Forelimb muscle (tissue), 1 donor: ENCODE measurements at places on chromosomes 16 and 17.
A peak's percentile ranks its signal among the peaks of the same experiment; 100 is the strongest.

DNA sequence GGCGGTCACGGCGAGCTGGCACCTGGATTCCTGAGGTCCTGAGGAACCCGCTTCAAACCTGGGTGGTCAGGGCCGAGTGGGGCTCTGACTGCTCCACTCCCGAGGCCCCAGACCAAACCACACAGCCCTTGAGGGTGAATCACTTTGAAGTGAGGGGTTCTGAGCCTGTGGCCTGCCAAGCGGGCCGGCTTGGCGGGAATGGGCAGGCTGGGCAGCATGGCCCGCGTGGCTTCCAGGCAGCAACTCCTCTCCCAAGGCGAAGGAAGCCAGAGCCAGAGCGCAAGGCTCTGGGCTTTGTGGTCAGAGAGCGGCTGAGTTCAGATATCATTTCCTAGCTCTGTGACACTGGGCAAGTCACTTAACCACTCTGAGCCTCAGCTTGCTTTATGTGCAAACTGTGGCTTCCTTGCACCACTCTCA lies 42.7 kb downstream of the CMIP start:
- no peak for DNase-seq

GRCh38 chr16:54280751-54281150 lies 5.8 kb downstream of the IRX3 start:
- DNase-seq: no peak

DNA sequence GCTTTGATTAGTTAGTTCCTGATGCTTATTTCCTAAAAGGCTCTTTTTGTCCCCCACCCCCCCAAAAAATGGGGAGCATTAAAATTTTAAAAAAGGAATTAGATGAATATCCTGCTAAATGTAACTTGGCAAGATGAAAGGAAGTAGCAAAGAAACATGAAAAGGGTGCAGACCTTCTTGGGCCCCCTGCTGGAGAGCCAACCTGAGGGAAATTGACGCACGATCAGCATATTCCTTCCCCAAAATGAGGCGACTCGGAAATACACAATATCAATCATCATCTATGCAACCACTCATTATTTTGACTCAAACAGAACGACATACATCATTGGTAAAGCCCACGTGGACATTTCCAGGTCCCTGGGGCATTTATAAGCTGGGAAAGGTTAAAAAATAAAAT lies 59.7 kb downstream of the GRIN2A start:
- no peak for DNase-seq

- DNase-seq: no peak
Observed at GRCh38 chr17:64196601-64197000, 66.5 kb downstream of the TEX2 start.

DNA sequence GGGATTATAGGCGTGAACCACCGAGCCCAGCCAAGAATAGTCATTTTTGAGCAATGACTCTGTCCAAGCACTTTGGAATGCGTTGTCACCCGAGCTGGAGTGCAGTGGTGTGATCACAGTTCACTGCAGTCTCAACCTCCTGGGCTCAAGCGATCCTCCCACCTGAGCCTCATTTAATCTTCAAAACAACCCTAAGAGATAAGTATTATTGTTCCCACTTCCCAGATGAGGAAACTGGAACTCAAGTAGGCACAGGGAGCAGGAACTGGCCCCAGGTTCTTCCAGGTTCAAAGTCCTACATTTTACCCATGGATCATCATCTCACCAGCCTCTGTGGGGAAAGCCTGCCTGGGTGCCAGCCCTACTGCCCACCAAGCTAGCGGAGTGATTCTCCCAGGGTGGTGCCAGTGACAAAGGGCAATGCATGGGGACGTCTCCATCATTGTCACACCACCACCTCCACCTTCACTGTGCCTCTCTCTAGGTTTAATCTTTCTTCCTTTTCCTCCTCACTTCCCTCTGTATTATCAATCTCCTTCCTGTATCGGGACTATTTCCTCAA lies 11.3 kb upstream of the RNF157 start:
- DNase-seq: no peak

GRCh38 chr17:36629252-36629847 lies 28.0 kb downstream of the MRM1 start:
- DNase-seq: peak; percentile 19

GRCh38 chr16:86446279-86446678 lies 64.0 kb upstream of the FOXF1 start:
- no peak for DNase-seq

DNA sequence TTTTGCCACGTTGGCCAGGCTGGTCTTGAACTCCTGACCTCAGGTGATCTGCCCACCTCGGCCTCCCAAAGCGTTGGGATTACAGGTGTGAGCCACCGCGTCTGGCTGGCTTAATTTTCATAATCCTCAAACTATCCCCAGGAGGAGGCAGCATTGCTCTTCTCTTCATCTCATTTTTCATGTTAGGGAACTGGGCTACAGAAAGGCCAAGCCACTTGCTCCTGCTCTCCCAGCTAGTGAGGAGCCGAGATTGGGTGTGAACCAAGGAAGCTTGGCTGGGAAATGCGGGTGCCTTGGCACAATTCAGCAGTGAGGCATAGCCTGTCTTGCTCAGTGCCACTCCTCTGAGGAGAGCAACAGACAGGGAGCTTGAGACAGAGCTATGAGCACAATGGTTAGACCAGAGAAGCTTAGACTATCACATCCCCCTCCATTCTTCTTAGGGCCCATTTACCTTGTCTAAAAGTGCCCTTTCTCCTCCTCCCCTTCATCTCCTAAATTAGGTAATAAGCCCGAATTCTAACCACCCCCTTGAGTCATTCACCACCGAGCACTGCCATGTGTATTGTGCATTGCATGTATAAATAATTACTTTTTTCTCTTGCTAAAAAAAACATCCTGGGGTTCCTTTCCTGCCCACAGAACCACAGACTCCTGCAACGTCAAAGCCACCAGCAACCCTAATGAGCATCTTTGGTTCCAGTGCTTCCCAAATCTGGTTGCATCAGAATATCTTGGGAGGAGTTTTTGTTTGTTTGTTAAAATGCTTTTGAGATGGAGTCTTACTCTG lies 20.0 kb upstream of the KIF19 start:
- DNase-seq: no peak

GRCh38 chr16:1097800-1098199 lies 1.8 kb upstream of the C1QTNF8 start:
- DNase-seq: no peak

- DNase-seq: no peak
Observed at GRCh38 chr16:2912330-2913199, 834 bp downstream of the FLYWCH1 start.

DNA sequence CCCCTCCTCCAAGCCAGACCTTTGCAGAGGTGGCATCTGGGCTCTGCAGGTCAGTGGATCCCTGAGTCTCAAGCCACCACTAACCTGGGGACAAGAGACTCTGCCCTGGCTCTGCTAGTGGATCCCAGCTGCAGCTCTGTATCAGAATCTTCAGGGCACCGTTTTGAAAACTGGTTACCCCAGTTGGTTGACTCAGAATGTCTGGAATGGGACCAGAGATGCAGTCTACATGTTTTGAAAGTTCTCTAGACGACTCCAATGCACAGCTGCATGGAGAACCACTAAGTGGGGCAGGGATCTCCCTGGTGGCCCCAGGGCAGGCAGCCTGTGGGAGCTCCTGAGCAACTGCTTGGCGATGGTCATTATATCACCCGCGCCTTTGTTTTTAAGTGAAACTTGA lies 34.1 kb upstream of the ADORA2B start:
- no peak for DNase-seq

DNA sequence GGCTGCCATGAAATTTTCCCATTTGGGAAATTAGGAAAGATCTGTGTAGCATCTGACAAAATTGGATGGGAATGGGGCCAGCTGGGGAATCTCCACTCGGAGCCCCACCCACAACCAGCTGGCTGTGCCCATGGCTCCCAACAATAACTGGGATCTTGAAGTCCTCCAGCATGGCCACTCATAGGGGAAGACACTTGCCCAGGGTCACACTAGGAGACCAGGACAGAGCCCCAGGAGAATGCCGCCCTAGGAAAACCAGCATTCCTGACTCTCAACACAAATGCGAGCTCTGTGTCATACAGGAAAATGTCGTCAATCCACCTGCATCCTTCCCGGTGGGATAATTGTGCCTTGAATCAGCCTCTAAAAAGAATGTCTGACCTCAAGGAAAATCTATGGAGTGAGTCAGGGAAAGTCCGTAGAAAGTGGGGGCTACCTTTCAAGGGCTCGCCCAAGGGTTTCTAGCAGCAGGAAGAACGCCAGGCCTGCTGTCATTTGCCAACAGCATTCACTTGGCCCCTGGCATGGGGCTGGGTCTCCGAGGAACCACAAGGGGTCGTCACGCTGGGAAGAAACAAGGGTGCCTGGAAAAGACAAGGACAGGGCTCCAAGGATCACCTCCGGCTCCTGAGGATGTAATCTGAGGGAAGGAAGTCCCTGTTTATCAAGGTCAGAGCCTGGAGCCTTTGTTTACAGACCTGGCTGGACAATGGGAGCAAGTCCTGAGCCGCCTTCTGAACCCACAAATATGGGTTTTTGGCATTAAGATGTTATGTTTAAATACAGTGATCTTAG lies 15.9 kb downstream of the CDH5 start:
- DNase-seq: no peak

GRCh38 chr17:39611401-39612112 lies 3.8 kb upstream of the NEUROD2 start:
- DNase-seq: no peak

DNA sequence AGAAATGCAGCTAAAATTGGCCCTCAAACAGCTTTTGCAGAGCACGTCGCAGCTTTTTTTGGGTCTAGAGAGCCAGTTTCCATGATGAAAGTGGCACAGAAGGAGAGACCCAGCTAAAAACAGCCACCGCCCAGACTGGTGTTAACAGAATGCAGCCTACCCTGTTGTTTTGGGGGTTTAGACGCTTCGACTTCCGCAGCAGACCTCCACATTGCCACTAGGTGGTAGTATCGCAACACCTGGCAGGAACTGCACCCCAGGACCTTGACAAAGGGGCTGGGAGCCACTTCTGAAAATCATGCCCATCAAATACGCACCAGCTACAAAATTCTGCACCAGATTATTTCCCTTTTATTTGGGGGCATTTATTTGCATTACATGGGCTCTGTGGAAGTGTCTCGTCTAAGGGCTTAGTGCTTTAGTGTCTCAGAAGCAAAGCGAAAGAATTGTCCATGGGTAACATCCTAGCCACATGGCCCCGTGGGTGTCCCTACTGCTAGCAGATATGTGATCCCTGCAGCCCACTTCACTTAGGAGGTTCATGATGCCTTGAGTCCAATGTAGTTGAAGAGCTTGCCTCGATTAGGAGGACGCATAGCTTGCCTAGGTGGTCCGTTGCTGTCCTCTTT lies 167.1 kb downstream of the HAPSTR1 start:
- no peak for DNase-seq

- DNase-seq: no peak
Observed at GRCh38 chr17:81243333-81243664, 4.2 kb downstream of the NDUFAF8 start.

DNA sequence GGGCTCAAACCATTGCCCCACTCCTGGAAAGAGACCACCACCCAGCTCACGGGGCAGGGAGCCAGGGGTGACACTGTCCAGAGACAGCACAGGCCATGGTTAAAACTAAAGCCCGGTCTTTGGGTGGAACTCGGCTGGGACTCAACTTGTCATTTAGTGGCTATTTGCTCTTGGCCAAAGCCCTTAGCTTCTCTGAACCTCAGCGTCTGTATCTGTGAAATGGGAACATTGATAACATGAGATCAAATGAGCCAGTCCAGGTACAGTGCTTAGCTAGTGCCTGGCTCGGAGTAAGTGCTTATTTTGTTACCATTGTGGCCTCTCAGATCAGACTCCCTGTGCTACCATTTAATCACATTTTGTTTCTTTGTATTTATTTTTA lies 48.5 kb downstream of the RTN4RL1 start:
- DNase-seq: no peak

DNA sequence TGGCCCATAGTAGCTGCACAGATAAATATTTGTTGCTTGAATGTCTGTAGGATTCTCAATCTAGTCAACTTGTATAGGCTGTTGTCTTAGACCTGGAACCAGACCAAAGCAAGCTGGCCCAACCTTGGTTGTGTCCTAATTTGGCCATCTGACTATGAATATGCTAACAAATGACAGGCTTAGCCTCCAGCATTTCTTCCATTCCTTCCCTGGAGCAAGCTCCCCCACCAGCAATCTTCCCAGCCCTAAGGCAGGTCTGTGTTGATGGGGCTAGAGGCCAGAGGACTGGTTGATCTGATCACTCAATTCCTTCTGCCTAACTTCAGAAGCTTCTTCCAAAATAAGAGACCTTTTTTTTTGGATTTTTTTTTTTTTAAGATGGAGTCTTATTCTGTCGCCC lies 9.4 kb upstream of the PHOSPHO1 start:
- DNase-seq: no peak
